ENCODE measurements at places on chromosomes 1 and 21. TPM values are rescaled to one million over a fixed set of nuclear protein-coding genes. Genes with fewer than 3 reads are reported as not detected.
A peak's percentile ranks its signal among the peaks of the same experiment; 100 is the strongest.

DNA sequence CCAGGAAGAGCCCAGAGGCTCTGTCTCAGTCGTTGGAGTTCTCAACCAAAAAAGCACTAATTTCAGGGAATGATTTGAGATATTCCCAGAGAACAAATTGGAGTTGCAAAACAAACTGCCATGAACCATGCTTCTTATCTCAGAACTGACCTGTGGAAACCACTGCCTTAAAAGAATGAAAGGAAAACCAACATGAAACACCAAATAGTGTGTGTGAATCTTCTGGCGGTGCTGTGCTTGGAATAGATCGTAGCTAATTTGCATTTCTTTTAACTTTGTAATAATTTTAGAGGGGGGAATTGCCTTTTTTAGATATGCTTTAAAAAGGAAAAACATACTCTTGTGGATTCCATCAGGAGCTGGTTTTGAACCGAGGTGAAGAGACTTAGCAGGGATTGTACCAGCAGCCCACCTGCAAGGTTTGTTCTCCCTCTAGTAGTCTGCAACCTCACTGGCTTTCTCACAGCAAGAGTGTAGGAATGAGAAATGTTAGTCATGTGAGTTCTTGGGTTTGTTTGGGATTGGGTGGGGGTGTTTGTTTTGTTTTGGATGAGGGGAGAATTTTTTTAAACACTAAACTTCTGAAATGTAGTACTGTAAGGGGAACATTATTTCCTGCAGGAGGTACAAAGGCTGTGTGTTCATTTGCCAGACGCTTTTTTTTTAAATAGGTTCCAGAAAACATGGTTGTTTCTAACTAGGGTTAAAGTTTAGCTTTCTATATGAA lies 45.7 kb upstream of the ANGPTL1 start:
- H3K4me3 ChIP-seq, result no peak overlapping the region
- H3K36me3 ChIP-seq, result peaks cover 30% of the 10 kb centered on the region
- no peak for DNase-seq

The NBPF4 gene
- not detected for total RNA-seq

DNA sequence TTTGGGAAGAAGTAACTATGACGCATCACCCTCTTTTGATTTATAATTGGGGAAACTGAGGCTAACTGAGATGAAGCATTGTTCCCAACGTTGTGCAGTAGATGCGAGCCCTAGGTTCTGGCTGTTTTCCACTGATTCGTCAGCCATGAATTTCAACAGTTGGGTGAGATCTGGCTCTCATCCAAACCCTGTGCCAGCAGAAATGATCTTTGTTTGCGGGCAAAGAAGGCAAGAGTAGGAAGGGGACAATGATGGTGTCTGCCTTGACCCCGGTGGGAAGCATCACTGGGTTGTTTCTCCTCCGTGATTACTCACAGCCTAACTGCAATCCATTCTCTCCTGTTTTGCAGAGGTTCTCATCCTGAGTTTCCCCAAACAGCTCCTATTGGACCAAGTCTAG lies 142.3 kb downstream of the MIS18A start:
- H3K27me3 ChIP-seq, result no peaks in the 10 kb centered on the region
- H3K27ac ChIP-seq, result no peak overlapping the region
- H3K4me3 ChIP-seq, result no peak overlapping the region
- no peak for DNase-seq

DNA sequence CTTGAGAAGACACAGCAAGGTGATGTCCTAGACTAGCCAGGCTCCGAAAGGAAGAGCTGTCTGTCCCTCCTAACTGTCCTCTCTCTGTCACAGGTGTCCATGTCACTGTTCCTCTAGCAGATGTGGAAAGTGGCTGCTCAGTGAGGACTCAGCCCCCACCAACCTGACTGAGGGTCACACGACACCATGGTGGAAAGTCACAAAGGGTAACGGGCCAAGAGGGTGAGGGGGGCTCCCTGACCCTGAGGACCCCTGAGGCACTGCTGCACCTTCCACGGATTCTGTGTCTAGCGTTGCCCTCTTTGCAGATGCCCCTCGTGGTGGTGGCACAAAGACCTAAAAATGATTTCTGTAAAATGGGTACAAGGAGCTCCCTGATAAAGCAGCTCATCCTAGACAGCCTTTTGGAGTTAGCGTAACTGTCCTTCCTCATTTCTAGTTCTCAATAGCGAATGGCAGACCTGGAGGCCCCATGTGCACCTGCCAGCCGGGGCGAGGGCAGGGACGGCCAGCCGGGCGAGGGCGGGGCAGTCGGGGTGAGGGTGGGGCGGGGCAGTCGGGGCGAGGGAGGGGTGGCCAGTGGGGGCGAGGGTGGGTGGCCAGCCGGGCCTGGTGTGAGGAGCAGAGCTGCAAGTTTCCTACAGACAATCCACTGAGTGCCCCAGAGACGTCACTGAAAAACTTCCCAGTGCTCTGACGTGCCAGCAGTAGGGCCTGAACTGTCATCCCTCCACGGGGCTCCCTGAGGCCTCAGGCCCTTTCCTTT lies 23.4 kb downstream of the POFUT2 start:
- H3K27me3 ChIP-seq, result no peaks in the 10 kb centered on the region
- H3K27ac ChIP-seq, result no peak overlapping the region
- H3K4me1 ChIP-seq, result no peaks in the 10 kb centered on the region
- peaks cover 40% of the 10 kb centered on the region for H3K36me3 ChIP-seq

- DNase-seq, result no peak
- H3K4me1 ChIP-seq, result no peaks in the 10 kb centered on the region
These were observed 31.7 kb upstream of the DMRTA2 start for GRCh38 chr1:50454911-50455310.

DNA sequence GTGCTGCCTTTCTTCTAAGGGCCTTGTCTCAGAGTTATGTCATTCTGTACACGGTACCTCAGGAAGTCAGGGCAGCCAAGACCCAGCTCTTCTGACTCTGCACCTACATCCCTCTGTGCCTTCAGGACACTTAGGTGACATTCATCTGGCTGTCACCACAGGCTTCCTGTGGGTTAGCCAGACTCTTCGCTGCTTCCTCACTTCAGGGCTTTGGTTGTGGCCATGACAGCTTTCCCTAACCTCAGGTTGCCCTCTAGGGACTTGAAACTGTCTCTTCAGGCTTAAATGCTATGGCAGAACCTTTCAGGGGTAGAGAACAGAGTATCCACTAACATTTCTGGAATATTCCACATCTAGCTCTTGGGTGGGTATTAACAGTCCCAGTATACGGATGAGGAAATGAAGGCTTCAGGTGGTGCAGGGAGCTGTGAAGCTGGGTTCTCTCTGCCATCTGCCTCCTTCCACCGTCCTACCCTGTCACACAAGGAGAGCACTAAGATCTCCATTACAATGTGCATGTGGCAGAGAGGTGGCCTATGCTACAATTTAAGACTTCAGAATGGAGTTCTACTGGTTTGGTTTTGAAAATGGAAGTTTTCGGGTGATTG lies 9.9 kb downstream of the TSSK3 start:
- H3K4me3 ChIP-seq, result no peak overlapping the region
- no peak overlapping the region for H3K27ac ChIP-seq
- peaks cover 28% of the 10 kb centered on the region for H3K36me3 ChIP-seq
- no peaks in the 10 kb centered on the region for H3K27me3 ChIP-seq

The CTSK gene
- total RNA-seq, result 27.5 TPM

DNA sequence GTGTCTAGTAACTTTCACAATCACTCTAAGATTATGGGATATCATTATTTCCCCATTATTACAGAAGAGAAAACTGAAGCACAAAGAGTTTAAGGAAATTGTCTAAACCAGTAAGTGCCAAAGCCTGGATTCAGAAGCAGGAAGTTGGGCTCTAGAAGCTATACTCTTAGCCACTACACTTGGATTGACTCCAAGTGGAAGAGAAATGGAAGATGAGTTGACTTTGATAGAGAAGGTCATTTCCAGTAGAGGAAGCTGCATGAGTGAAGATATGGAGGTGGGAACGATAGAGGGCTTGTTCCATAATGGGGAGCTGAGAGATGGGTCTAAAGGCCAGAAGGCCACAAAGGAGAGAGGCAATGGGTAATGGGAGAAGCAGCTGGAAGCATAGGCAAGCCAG lies 11.7 kb upstream of the TDRD10 start:
- DNase-seq, result no peak
- H3K36me3 ChIP-seq, result no peaks in the 10 kb centered on the region
- peaks cover 6% of the 10 kb centered on the region for H3K4me1 ChIP-seq
- H3K27ac ChIP-seq, result no peak overlapping the region
- peaks cover 32% of the 10 kb centered on the region for H3K27me3 ChIP-seq

DNA sequence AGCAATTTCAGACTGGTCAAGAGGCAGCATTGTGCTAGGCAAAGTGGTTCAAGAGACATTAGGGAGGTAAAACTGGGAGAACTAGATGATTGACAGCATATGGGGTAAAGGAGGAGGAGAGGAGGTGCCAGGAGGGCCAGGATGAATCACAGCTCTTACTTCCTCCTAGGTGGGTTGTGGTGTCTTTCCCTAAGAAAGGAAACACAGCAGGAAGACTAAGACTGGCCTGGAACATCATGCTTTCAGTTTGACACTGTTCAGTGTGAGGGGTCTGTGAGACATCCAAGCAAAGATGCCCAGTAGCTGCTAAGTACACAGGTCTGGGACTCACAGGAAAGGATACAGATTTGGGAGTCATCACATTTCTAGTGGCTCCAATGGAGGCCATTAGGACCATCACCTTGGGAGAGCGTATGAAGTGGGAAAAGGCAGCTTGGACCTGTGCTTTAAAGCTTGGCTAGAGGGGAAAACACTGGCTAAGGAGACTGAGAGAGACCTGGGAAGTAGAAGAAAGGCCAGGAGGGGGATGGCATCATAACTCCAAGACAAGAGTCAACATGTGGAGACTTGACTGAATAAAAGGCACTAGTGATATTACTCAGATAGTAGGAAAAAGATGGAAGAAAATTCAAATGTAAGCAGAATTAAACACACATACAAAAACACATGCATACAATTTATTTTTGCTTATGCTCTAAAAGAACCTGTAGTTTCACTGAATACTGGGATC lies 17.3 kb downstream of the CD58 start:
- H3K36me3 ChIP-seq, result no peaks in the 10 kb centered on the region
- no peak overlapping the region for H3K27ac ChIP-seq
- DNase-seq, result no peak
- H3K4me3 ChIP-seq, result no peak overlapping the region
- no peaks in the 10 kb centered on the region for H3K27me3 ChIP-seq

DNA sequence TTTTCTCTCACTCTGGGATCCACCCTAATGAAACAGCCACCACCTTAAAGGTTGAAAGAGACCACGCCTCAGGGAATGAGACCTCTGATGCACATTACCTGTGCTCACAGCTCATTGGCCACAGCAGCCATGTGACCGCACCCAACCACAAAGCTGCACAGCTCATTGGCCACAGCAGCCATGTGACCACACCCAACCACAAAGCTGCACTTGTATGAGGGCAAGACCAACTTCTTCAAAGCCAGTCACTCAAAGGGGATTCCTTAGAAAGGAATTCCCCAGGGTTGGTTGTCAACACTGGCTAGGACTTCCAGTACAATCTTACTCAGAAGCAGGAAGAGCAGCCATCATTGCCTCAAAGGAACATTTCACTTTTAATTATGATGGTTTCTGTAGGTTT lies 43.6 kb upstream of the PDE9A start:
- H3K4me3 ChIP-seq, result no peak overlapping the region
- no peak overlapping the region for H3K27ac ChIP-seq
- H3K36me3 ChIP-seq, result no peaks in the 10 kb centered on the region

- DNase-seq, result no peak
- H3K4me3 ChIP-seq, result no peak overlapping the region
- no peaks in the 10 kb centered on the region for H3K27me3 ChIP-seq
- H3K36me3 ChIP-seq, result peaks cover under 1% of the 10 kb centered on the region
- H3K27ac ChIP-seq, result no peak overlapping the region
These were observed 108.5 kb downstream of the CACHD1 start for GRCh38 chr1:64578270-64578973.

GRCh38 chr1:209769171-209769904 lies 13.5 kb downstream of the TRAF3IP3 start:
- no peak for DNase-seq
- no peaks in the 10 kb centered on the region for H3K36me3 ChIP-seq
- H3K4me3 ChIP-seq, result no peak overlapping the region
- H3K4me1 ChIP-seq, result peaks cover 5% of the 10 kb centered on the region
- H3K27me3 ChIP-seq, result no peaks in the 10 kb centered on the region
- H3K27ac ChIP-seq, result no peak overlapping the region

DNA sequence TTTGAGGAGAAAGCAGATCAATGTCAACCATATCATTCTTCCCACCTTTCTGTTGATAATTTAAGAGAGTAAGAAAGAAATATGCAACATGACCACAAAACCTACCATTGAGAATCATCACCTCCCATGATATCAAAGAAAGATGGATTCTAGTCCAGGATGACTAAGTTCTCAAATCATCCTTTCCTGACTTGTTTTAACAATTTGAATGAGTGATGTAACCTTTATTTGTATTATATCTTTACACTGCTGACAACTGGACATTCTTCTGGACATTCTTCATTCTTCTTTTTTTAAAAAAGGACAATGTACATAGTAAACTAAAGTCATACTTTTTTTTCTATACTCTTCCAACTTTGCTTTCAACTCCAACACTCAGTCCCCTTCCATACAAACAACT lies 9.5 kb downstream of the PSMB4 start:
- H3K27ac ChIP-seq, result peak overlapping the region; percentile 6
- no peak for DNase-seq
- peaks cover 51% of the 10 kb centered on the region for H3K36me3 ChIP-seq
- H3K4me3 ChIP-seq, result no peak overlapping the region

GRCh38 chr1:175548774-175549173 lies 194.6 kb downstream of the TNR start:
- DNase-seq, result no peak
- H3K4me3 ChIP-seq, result no peak overlapping the region
- no peak overlapping the region for H3K27ac ChIP-seq

GRCh38 chr1:87600055-87600850 lies 271.6 kb downstream of the LMO4 start:
- DNase-seq, result no peak
- H3K4me3 ChIP-seq, result no peak overlapping the region
- H3K27me3 ChIP-seq, result no peaks in the 10 kb centered on the region
- H3K27ac ChIP-seq, result peak overlapping the region; percentile 58

The IFNLR1 gene
- total RNA-seq, result 13.0 TPM

DNA sequence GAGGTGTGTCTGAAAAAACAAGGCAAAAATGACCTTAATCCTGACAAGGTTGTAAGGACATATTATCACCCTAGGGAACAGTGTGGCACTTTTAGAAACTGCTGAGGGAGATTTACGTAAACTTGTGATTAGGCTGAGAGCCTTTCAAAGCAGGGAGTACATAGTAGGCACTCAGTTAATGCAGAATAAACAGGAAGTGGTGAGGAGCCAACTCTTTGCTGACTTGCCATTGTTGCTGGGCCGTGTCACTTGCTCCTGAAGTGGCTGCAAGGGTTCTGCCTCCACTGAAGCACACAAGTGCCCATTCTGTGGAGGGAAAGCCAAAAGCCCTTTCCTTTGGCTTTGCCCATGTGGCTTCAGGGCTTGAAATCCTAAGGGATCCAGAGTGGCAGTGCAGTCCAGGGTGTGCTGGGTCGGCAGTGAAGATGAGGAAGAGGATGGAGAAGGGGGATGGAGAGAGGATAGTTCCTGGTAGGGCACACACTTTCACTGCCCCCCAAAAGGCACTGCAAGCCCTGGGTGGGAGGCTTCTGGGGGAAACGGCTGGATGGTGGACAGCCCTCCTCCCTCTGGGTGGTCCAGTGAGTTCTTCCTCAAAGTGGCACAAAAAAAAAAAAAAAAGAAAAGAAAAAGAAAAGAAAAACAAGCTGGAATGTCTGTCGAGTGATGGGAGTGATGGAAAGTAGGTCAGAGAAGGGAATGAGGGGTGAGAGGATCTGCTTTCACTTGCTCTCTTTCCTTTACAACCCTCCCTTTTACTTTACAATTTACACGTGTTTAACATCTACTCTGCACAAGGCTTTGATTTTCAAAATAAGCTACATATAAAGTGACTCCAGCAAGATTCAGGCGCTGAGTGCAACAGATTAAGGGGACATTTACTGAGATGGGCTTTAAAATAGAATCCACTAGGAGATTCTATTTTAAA lies 13.7 kb upstream of the RHEX start:
- H3K36me3 ChIP-seq, result no peaks in the 10 kb centered on the region
- no peak overlapping the region for H3K27ac ChIP-seq
